C1 segment of cervical spinal cord (tissue), 14 donors: ENCODE measurements at places on chromosomes 5 and 9.

DNA sequence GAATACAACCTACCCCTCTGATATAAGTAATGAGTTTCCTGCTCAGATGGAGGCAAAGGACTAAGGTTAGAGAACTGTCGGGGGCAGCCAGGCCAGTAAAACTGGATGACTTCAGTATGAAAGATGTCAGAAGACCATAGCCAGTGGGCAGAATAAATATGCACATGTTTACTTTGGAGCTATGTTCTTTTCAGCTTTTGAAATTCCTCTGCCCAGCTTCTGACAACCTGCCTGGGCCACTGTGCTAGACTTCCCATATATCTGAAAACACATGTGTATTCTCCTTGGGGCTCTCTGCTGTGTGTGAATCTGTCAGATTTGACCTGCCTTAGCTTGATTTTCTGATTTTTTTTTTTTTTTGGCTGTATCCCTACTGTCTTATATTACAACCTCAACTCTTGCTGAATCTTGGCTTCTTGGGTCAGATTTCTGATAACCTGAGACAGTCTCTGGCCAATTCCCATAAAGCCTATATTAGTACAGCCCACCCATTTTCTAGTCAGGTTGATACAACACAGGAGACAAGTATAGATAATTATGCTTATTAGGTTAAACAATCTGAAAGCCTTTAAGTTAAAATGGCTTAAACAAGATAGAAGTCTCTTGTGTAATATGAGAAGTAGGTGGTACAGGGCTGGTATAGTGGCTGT is 76.6 kb upstream of the PRLR start:
- no peak for DNase-seq

GRCh38 chr9:123450098-123450770 is 94.2 kb downstream of the CRB2 start:
- DNase-seq, result no peak

- peak; percentile 77 for DNase-seq
Measured at GRCh38 chr9:82031538-82032280, 43.1 kb downstream of the SPATA31D1 start.

- DNase-seq, result no peak
Measured at GRCh38 chr5:15384581-15384980, 115.4 kb upstream of the FBXL7 start.

DNA sequence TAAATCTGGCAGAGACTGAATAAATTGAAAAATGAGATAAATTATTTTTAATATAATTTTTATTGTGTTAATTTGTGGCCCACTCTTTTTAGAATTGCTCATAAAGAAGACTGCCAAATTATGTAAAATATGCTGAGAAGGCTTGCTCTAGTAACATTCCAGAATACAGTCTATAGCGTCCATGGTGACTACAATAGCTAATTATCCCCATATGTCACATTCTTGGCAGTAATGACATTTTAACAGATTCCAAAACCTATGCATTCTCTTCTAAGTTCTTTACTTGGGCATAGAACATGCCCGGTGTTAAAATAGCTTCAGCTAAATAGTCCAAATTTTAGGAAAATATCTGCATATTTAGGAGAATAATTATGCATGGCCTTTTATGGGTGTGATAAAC is 697.0 kb upstream of the SEMA6A start:
- DNase-seq, result no peak

GRCh38 chr9:89608641-89609335 is 4.0 kb downstream of the GADD45G start:
- no peak for DNase-seq

DNA sequence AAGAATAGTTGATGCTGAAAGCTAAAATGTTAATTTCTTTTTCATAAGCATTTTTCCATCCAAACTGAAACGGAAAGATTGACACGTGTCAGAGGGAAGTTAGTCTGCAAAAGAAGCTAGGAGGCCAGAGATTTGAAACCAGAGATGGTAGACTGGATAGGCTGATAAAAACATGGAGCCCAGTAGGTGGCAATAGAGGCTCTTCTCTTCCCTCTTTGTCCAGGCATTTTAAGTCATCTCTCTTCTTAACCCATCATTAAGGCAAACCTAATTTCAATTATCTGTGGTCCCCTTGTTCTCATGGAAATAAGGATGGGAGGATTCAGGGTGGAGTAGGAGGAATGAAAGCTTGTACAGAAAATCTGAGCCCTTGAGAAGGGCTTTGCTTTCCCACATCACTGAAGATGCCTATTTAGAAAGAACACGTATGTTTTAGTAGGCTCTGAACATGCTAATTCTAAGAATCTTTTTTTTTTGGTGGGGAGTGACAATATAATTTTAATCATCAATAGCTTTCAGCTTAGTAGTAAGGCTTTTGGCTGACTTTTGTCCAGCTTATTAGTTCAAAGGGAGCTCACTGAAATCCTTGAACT is 66.6 kb downstream of the ZNF474 start:
- no peak for DNase-seq

GRCh38 chr5:136081217-136081591 is 51.4 kb upstream of the SMAD5 start:
- DNase-seq, result no peak

- DNase-seq, result no peak
Measured at GRCh38 chr5:135511761-135512575, 23.8 kb downstream of the NEUROG1 start.

- no peak for DNase-seq
Measured at GRCh38 chr5:51416149-51416548, 32.9 kb downstream of the ISL1 start.

GRCh38 chr9:20808002-20808401 is 123.9 kb downstream of the FOCAD start:
- no peak for DNase-seq

- no peak for DNase-seq
Measured at GRCh38 chr5:13921578-13921977, 22.9 kb downstream of the DNAH5 start.

GRCh38 chr9:84374516-84374915 is 34.0 kb upstream of the SLC28A3 start:
- no peak for DNase-seq

- no peak for DNase-seq
Measured at GRCh38 chr5:36536616-36537005, 69.8 kb upstream of the SLC1A3 start.

DNA sequence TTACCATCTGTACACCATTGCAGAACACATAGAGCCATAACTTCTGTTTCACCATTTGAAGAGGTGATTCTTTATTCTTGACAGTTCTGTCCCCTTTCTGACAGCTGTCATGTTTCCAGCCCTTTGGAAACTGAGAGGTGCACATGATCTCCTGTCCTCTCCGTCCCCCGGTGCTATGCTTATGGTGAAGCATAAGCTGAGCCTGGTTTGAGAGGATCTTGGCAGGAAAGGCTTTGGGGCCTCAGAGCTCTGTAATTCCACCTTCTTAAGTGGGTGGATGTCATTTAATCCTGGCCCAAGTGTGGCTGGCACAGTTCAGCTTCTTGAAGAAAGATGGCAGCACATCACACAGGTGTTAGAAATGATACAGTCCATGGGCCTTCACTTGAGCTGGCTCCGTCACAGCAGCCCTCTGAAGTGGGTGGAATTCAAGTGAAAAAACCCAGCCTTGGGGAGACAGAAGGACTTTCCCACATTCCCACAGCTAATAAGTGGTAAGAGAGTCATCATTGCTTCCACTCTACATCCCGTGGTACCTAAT is 30.7 kb upstream of the GRPEL2 start:
- no peak for DNase-seq

DNA sequence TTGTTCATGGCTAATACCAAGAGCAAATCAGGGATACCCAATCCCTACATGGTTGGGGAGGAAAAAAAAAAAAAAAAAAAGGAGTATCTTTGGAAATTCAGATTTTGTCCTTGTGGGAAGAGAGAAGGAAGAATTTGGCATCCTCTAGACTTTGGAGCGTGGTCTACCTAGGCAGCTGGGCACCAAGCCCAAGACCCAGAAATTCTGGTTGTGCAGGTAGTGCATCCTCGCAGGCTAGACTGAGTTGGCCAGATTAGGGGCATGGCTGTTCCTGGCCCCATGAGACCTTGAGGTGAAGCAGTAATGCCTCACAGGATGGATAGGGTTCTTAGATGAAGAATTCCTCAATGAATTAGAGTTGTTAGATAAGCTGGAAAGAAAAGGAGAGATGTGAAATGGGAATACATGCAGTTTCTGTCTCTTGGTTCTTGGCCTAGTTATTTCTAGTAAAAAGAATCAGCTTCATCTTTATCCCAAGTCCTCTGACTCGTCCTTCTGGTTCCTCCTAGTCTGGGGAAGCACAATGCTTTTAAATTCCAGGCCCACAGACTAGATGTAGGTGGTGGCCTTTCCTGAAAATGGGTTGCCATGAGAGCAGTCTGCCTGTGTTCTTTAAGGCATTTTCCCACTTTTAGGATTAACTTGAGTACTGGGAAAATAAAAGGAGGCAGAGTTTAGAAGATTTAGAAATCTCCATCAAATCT is 140.5 kb upstream of the RUSC2 start:
- DNase-seq, result no peak

- no peak for DNase-seq
Measured at GRCh38 chr9:113973226-113973625, 97.1 kb downstream of the ZNF618 start.

- no peak for DNase-seq
Measured at GRCh38 chr5:82813861-82814260, 263.3 kb downstream of the TMEM167A start.

- no peak for DNase-seq
Measured at GRCh38 chr5:23991406-23991805, 484.0 kb downstream of the PRDM9 start.

DNA sequence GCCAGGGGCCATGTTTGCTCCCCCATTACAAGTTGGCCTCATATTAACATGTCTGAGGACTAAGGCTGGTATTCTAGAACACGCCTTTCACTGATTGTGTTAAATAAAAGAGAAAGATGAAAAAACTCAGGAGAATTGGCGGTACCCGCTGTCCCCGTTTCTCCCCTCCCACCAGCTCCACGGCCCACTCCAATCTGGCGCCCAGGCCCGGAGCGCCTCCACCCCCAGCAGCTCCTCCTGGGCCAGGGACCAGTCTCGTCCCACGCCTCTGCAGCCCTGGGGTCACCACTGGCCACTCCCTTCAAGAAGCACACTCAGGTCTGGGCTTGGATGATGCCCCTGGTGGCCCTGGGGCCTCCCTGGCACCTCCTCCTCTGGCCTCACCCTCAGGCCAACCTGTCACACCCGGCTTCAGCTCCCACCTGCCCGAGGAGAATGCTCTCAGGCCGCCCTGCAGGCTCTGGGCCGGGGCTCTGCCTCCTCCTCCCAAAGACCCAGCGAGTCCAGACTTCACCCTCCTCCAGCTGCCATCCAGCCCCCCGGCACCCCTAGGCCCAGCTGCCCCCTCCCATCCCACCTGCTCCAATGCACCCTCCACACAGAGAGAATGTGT is 133.0 kb upstream of the PPP1R26 start:
- no peak for DNase-seq

DNA sequence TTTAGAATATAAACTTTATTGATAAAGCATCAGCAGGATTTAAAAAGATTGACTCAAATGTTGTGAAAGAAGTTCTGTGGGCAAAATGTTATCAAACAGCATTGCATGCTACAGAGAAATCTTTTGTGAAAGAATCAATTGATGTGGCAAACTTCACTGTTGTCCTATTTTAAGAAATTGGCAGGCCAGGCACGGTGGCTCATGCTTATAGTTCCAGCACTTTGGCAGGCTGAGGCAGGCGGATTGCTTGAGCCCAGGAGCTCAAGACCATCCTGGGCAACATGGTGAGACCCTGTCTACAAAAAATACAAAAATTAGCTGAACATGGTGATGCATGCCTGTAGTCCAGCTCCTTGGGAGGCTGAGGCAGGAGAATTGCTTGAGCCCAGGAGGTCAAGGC is 17.4 kb downstream of the ZBTB43 start:
- DNase-seq, result no peak

- no peak for DNase-seq
Measured at GRCh38 chr5:141915881-141916336, 7.8 kb upstream of the DELE1 start.

DNA sequence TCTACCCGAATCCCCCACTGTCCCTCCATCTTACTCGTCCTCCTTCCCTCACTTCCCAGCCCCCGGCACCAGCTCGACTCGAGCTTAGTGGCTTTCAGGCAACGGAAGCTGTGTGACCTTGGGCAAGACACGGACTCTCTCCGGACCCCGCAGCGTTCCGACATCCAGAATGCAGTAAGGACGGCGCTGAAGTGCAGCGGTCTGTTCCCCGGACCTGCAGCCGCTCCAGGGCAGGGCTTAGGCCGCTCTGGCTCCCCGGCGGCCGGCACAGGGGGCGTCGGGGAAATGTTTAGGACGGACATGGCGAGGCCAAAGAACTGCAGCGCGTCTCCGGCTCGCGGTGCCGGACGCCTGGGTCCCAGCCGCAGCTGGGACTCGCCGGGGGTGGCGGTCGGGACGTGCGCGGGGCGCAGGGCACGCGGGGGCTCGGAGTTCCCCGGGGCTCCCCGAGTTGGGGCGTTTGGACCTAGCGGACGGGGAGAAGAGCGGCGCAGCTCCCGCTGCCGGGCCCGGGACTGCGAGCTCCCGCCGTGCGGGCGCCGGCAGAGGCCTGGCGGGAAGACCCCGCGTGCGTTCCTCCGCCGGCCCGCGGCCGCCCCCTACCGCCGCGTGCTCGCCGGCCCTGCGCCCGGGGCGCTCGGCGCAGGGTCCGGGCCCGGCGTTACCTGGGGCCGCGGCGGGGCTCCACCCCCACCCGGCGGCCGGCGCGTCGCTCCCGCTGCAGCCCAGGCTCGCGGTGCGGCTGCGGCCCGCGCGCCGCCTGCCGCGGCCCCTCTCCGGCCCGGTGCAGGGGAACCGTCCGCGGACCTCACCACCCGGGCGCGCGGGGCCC is 5.6 kb upstream of the RNF44 start:
- no peak for DNase-seq

DNA sequence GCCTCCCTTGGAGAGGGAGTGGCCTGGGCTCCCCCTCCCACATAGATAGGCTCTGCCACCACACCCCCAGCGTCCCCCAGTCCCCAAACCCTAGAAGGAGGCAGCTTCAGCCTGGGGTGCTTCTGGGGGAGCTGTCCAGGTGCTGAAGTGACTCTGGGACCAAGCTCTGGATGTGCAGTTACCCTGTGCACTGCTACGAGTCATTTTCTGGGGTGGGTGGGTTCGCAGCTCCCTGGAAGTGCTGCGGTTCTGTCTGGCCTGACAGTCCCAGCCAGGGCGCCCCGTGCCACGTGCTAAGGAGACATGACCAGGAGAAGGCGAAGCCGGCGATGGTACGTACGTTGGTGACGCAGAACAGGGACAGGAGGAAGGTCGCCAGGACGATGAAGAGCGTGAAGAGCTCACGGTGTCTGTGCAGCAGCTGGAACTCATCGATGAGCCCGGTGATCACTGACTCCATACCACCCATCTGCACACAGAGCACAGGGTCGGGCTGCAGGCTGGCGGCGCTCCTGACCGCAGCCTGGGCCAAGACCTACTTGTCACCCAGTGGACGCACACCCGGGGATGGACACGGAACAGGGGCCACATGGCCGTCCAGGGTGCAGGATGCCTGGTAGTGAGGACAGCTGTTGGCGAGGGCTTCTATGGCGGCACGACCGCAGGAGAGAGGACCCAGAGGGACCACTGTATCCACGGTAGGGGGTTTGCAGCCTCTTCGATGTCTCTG is 35.7 kb downstream of the SLC6A3 start:
- DNase-seq, result no peak

DNA sequence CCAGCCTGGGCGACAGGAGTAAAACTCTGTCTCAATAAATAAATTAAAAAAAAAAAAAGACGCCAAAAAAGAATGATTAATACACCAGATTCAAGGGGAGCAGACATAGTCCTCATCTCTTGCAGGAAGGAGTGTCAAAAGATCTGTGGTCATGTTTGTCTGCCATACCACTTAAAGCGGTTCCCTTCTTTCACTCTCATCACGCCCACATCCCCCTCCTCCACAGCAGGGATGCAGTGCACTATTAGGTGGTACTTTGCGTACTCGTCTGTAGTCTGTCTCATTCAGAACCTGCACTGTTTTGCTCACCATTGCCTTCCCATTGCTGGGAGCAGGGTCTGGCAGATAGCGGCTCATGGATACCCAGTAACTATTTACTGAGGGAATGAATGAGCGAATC is 11.2 kb downstream of the CDHR2 start:
- DNase-seq, result no peak
